Astrocyte (in vitro differentiated cells and primary cell): ENCODE measurements at places on chromosomes 5 and 9. TPM values are rescaled to one million over a fixed set of nuclear protein-coding genes. Genes with fewer than 3 reads are reported as not detected.

Gene PCDHB9
- total RNA-seq = 3.6 and 5.3 TPM in 2 replicates

Gene RBM18
- 28.6 and 29.1 TPM in 2 replicates for total RNA-seq

Gene MCIDAS
- total RNA-seq = not detected in 2 replicates

- peak overlapping the region; percentile 64 for H3K4me3 ChIP-seq
- H3K27me3 ChIP-seq = peaks cover 55% of the 10 kb centered on the region
- peaks cover 27% of the 10 kb centered on the region for H3K4me1 ChIP-seq
- no peak for DNase-seq
- H3K36me3 ChIP-seq = no peaks in the 10 kb centered on the region
Observed at GRCh38 chr5:116572350-116573278, 2.0 kb downstream of the SEMA6A start.

Gene PWWP2A
- total RNA-seq = 18.4 and 19.6 TPM in 2 replicates

GRCh38 chr9:76371901-76372300 is 22.3 kb downstream of the RFK start:
- peaks cover 35% of the 10 kb centered on the region for H3K4me1 ChIP-seq
- no peak overlapping the region for H3K4me3 ChIP-seq
- no peaks in the 10 kb centered on the region for H3K36me3 ChIP-seq
- no peaks in the 10 kb centered on the region for H3K27me3 ChIP-seq
- DNase-seq = peak; percentile 74
